ENCODE measurements at places on chromosomes 5 and 9. TPM values are rescaled to one million over a fixed set of nuclear protein-coding genes. Genes with fewer than 3 reads are reported as not detected.

Gene CPLANE1
- 25.3 TPM for total RNA-seq

Gene RASGEF1C
- not detected for total RNA-seq

Gene NEUROG1
- total RNA-seq: not detected

Gene TERT
- total RNA-seq: 1.7 TPM

Gene ELOVL7
- 5.8 TPM for total RNA-seq

GRCh38 chr9:133968428-133968827 is 23.7 kb downstream of the VAV2 start:
- H3K36me3 ChIP-seq: no peaks in the 10 kb centered on the region
- peak overlapping the region; percentile 1 for H3K4me3 ChIP-seq
- DNase-seq: no peak
- peak overlapping the region; percentile 36 for H3K27ac ChIP-seq
- H3K4me1 ChIP-seq: peaks cover 11% of the 10 kb centered on the region

GRCh38 chr5:111427762-111428161 is 84.6 kb downstream of the STARD4 start:
- no peaks in the 10 kb centered on the region for H3K4me1 ChIP-seq
- no peaks in the 10 kb centered on the region for H3K27me3 ChIP-seq
- no peaks in the 10 kb centered on the region for H3K36me3 ChIP-seq
- no peak overlapping the region for H3K4me3 ChIP-seq
- no peak for DNase-seq

DNA sequence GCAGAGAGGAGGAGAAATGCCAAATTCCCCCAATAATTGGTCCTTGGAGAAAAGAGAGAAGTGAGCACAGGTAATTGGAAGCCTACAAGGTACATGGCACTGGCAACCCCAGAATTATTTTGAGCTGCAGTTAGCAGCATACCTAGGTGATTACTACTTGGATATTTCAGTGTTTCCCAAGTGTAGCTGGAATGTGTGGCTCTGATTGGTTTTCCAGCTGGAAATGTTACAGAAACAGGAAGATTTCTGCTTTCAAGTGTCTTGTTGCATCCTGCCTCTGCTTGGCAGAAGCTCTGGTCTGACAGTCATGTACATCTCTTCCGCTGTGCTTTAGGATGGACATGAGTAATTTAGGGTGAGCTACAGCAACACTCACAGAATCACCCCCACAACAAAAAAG is 262.1 kb downstream of the ENC1 start:
- H3K27me3 ChIP-seq: no peaks in the 10 kb centered on the region
- no peaks in the 10 kb centered on the region for H3K36me3 ChIP-seq
- no peaks in the 10 kb centered on the region for H3K4me1 ChIP-seq
- DNase-seq: no peak
- no peak overlapping the region for H3K4me3 ChIP-seq
- H3K27ac ChIP-seq: no peak overlapping the region

- no peak for DNase-seq
- peaks cover 15% of the 10 kb centered on the region for H3K4me1 ChIP-seq
- no peaks in the 10 kb centered on the region for H3K27me3 ChIP-seq
- no peak overlapping the region for H3K4me3 ChIP-seq
- H3K36me3 ChIP-seq: no peaks in the 10 kb centered on the region
Measured at GRCh38 chr9:71916834-71917534, 5.5 kb downstream of the C9orf85 start.

DNA sequence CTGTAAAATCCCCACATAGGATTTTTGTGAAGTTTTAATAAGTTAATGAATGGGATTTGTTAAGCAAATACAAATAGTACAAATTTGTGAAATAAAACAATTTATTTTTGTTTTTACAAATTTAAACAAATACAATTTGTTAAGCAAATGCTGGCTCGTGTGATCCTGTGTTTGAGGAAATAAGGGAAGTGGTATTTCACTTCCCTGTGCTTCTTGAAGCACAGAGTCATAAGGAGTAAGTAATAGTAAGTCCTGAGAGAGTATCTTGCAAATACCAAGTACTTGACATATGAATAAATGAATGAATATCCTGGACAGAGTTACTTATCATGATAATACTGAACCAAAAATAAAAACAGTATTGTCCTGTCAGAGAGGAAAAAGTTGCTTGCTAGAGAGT is 9.1 kb downstream of the SMIM3 start:
- H3K27me3 ChIP-seq: no peaks in the 10 kb centered on the region
- no peaks in the 10 kb centered on the region for H3K36me3 ChIP-seq
- no peak for DNase-seq
- H3K4me3 ChIP-seq: no peak overlapping the region
- peak overlapping the region; percentile 26 for H3K27ac ChIP-seq

- no peak overlapping the region for H3K4me3 ChIP-seq
- no peaks in the 10 kb centered on the region for H3K27me3 ChIP-seq
- DNase-seq: no peak
Measured at GRCh38 chr9:32128546-32128945, 255.9 kb upstream of the ACO1 start.

- no peaks in the 10 kb centered on the region for H3K4me1 ChIP-seq
- no peak for DNase-seq
- H3K36me3 ChIP-seq: no peaks in the 10 kb centered on the region
- H3K27ac ChIP-seq: no peak overlapping the region
- H3K27me3 ChIP-seq: no peaks in the 10 kb centered on the region
Measured at GRCh38 chr9:116032683-116033440, 120.7 kb upstream of the PAPPA start.

GRCh38 chr5:375336-375920 is 53.9 kb downstream of the AHRR start:
- H3K27ac ChIP-seq: no peak overlapping the region
- no peaks in the 10 kb centered on the region for H3K36me3 ChIP-seq
- H3K27me3 ChIP-seq: no peaks in the 10 kb centered on the region
- H3K4me1 ChIP-seq: no peaks in the 10 kb centered on the region
- DNase-seq: no peak
- no peak overlapping the region for H3K4me3 ChIP-seq

DNA sequence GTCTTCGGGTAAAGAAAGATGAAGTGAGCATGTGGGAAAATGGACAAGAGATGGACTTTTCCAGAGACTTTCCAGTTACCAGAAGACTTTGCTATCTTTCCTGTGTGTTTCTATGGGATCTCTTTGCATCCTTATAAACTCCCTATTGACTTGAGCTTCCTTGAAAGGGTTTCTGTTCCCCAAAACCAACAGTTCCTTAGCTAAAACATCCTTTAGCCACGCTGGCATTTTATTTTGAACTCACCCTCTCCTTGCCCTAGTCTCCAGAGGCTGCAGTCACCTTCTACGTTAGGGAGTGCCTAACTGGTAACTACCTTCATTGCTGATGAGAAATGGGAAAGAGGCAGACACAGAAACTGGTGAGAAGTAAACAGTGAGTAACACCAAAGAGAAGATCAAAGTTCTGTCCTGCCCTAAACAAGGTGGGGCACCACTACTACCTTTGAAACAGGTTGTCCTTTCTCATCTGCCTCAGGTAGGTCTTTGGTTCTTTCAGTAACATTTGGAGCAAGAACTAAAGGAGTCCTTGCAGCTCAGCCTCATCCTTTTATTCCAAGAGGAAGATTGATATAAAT is 402.9 kb downstream of the ENC1 start:
- no peaks in the 10 kb centered on the region for H3K36me3 ChIP-seq
- peak overlapping the region; percentile 1 for H3K27ac ChIP-seq
- H3K4me3 ChIP-seq: no peak overlapping the region
- no peak for DNase-seq
- H3K4me1 ChIP-seq: peaks cover 3% of the 10 kb centered on the region

GRCh38 chr9:17519761-17520160 is 59.1 kb upstream of the SH3GL2 start:
- no peaks in the 10 kb centered on the region for H3K36me3 ChIP-seq
- no peak for DNase-seq
- H3K27me3 ChIP-seq: no peaks in the 10 kb centered on the region
- no peak overlapping the region for H3K27ac ChIP-seq
- H3K4me3 ChIP-seq: no peak overlapping the region
- no peaks in the 10 kb centered on the region for H3K4me1 ChIP-seq

- DNase-seq: no peak
- H3K27me3 ChIP-seq: no peaks in the 10 kb centered on the region
- no peaks in the 10 kb centered on the region for H3K36me3 ChIP-seq
- no peak overlapping the region for H3K27ac ChIP-seq
- H3K4me3 ChIP-seq: no peak overlapping the region
Measured at GRCh38 chr5:675111-675870, 17.9 kb downstream of the TPPP start.

GRCh38 chr9:4600368-4600767 is 61.7 kb upstream of the PLPP6 start:
- no peak overlapping the region for H3K27ac ChIP-seq
- no peaks in the 10 kb centered on the region for H3K27me3 ChIP-seq
- H3K36me3 ChIP-seq: no peaks in the 10 kb centered on the region
- no peaks in the 10 kb centered on the region for H3K4me1 ChIP-seq

DNA sequence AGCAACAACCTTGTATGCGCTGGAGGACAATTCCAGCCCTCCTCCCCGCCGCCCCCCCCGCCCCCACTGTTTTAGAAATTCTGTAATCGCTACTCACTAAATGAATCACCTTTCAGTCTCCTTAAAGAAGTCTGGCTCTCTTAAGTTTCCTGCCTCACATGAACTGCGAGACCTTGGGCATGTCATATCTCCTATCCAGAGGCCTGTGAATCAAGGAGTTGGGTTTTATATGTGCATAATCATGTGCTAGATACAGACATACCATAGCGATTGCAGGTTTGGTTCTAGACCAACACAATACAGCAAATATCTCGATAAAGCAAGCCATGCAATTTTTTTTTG is 337 bp upstream of the DMAC1 start:
- H3K27ac ChIP-seq: peak overlapping the region; percentile 84
- no peaks in the 10 kb centered on the region for H3K27me3 ChIP-seq
- peaks cover 19% of the 10 kb centered on the region for H3K36me3 ChIP-seq

GRCh38 chr9:32550150-32550561 is 2.0 kb upstream of the SMIM27 start:
- H3K27ac ChIP-seq: peak overlapping the region; percentile 89
- H3K27me3 ChIP-seq: no peaks in the 10 kb centered on the region
- no peaks in the 10 kb centered on the region for H3K36me3 ChIP-seq
- H3K4me1 ChIP-seq: no peaks in the 10 kb centered on the region

GRCh38 chr5:52453176-52453575 is 334.5 kb upstream of the ITGA1 start:
- H3K36me3 ChIP-seq: no peaks in the 10 kb centered on the region
- no peak overlapping the region for H3K27ac ChIP-seq
- no peaks in the 10 kb centered on the region for H3K27me3 ChIP-seq
- no peak overlapping the region for H3K4me3 ChIP-seq
- no peaks in the 10 kb centered on the region for H3K4me1 ChIP-seq
